Progenitor cell of endocrine pancreas (in vitro differentiated cells): ENCODE measurements at places on chromosomes 2 and 18. TPM values are rescaled to one million over a fixed set of nuclear protein-coding genes. Genes with fewer than 3 reads are reported as not detected.

Gene NR4A2
- total RNA-seq: 7.9 and 8.3 TPM in 2 replicates

DNA sequence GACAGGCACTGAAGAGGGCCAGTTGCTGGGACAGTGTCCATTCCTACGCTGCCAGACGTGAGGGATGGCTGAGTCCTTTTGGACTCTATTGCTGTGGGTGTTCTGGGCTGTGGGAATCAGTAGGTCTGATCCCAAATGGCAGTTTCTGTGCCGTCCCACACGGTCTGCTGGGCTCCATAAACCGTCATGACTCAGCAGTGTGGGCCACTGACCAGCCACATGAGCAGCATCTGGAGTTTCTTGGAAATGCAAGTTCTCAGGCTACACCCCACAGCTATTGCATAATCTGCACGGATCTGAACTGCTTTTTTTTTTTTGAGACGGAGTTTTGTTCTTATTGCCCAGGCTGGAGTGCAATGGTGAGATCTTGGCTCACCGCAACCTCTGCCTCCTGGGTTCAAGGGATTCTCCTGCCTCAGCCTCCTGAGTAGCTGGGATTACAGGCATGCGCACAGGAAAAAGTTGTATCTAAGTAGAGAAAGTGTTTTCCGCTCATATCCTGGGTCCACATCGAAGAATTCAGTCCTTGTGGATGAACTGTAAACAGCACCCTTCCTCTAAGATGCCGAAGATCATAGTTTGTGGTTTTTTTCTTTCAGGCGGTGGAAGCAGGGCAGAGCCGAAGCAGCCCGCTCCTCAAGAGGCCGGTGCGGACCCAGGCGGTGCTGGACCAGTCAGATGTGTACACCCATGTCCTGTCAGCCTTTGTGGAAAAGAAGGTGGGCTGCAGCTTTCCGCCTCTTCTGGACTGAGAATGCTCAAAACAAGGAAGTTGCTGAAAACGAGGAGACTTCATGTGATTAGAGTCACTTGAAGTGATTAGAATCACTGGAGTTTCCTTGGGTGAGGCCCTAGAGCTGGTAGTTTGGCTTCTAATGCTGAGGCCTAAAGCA lies 25.5 kb downstream of the RMC1 start:
- H3K27me3 ChIP-seq: no peaks in the 10 kb centered on the region
- no peak overlapping the region for H3K4me3 ChIP-seq
- no peaks in the 10 kb centered on the region for H3K4me1 ChIP-seq
- H3K36me3 ChIP-seq: peaks cover 29% of the 10 kb centered on the region
- DNase-seq: no peak

DNA sequence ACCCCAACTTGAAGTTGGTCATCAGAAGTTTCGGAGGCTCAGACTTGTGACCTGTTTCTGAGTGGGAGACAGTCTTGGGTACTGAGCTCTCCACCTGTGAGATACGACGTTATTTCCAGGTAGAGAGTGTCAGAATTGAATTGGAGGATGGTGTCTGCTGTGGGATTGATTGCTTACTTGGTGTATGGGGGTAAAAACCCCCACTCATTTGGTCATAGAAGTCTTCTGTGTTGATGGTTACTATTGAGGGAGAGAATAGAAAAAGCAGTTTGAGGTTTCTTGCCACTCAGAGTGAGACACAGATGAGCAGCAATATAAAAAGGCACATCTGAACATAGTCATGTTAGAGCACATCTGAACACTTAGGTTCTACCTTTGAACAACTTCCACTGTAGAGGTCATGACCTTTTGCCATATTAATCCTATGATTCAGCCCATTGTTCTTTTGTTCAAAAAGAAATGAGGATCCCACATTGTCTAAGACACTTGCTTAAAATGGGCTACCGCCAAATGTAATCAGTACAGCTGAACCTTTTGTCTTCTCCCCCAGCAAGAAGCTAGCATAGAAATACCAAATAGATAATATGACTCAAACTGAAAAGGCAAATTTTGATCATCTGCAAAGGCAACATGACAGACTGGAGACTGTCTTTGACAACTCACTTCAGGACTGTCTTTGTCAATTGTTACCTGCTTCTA lies 73.3 kb downstream of the NAB1 start:
- H3K27ac ChIP-seq: no peak overlapping the region
- no peaks in the 10 kb centered on the region for H3K36me3 ChIP-seq
- peaks cover 2% of the 10 kb centered on the region for H3K4me1 ChIP-seq
- DNase-seq: no peak
- H3K27me3 ChIP-seq: no peaks in the 10 kb centered on the region

DNA sequence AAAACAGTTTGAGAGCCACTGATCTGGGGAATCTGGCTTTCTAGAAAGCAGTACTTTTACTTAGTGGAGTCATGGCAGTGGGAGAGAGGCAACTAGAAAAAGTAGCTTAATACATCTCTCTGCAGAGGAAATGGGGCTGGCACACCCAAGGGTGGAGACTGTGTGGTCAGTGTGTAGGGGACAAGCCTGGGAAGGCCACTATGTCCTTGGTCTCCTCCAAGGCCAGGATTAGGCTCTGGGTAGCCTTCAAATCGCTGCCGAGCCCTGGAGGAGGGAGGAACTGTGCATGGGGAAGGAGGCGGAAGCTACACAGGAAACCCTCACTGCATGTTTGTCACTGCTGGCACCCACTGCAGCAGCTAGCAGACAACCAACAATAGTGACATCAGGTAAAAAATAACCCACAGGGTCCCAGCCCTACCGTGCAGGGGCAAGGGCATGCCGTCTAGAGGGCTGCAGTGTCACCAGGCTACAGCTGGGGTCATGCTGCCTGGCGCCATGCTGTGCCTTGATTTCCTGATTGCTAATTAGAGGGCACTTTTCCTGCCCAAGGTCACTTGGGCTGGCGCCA lies 34.8 kb downstream of the LBH start:
- no peak for DNase-seq
- H3K36me3 ChIP-seq: peaks cover 4% of the 10 kb centered on the region
- no peak overlapping the region for H3K27ac ChIP-seq
- no peaks in the 10 kb centered on the region for H3K4me1 ChIP-seq

DNA sequence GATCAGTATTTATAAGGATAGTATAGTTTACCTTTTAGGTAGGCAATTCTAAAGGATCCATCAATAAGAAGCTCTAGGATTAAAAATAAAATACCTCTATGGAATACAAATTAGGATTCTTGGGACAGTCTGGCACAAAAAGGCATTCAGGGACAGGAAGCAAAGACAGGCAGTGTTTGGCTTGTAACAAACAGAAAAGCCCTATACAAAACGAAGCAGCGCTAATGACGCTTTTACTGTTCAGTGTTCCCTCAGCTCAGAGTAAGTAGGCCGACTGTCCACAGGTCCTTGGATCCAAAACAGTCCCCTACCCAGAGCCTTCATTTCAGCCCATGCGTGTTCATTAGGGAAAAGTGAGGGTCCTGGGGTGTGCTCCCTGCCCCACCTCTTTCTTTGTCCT lies 236.3 kb downstream of the AGPS start:
- no peaks in the 10 kb centered on the region for H3K27me3 ChIP-seq
- H3K27ac ChIP-seq: no peak overlapping the region

- no peak for DNase-seq
- H3K27ac ChIP-seq: peak overlapping the region; percentile 97
- H3K4me3 ChIP-seq: peak overlapping the region; percentile 70
- peaks cover 20% of the 10 kb centered on the region for H3K36me3 ChIP-seq
- H3K4me1 ChIP-seq: peaks cover 31% of the 10 kb centered on the region
Observed at GRCh38 chr2:8679827-8680731, 1.8 kb upstream of the ID2 start.

DNA sequence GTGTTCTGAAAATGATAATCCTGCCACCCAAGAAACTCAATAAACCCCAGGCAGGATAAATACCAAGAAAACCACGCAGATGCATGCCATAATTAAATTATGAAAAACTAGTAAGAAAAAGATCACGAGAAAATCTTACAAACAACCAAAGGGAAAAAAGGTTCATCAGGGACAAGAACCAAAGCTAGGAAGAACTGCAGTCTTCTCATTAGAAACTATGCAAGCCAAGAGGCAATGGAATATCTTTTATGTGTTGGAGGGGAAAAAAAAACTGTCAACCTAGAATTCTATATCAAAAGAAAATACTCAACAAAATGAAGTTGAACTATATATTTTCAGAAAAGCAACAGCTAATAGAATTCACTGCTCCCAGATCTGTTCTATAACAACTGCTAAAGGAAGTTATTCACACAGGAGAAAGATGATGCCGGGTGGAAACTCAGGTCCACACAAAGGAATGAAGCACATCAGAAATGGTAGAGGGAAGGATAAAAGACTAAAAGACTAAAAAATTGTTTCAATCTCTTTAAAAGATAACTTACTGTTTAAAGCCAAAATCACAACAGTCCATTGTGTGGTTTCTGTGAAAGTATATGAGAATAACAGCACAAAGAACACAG lies 55.0 kb downstream of the NDUFA10 start:
- no peak overlapping the region for H3K27ac ChIP-seq
- no peak overlapping the region for H3K4me3 ChIP-seq
- H3K4me1 ChIP-seq: no peaks in the 10 kb centered on the region
- no peak for DNase-seq

DNA sequence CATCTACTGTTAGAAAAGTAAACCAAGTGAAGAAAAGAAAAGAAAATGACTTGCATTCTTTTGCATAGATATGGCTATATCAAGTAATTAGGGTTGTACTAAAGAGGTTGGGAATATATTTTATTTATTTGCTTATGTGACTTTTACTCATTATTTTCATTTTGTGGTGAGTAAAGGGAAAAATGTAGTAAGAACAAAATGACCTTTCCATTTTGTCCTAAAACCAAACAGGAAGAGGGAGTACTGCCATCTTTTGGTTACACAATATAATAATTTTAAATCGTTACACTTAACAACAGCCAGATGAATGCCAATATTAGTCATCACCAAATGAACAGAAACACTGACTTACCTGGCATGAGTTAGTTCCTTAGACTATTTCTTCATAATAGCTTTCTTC lies 47.3 kb upstream of the NDUFV2 start:
- no peak overlapping the region for H3K27ac ChIP-seq
- no peak for DNase-seq
- H3K36me3 ChIP-seq: peaks cover 2% of the 10 kb centered on the region
- H3K27me3 ChIP-seq: no peaks in the 10 kb centered on the region
